Aortic smooth muscle cell (primary cell): ENCODE measurements at places on chromosomes 3 and 15. TPM values are rescaled to one million over a fixed set of nuclear protein-coding genes. Genes with fewer than 3 reads are reported as not detected.

GOLGA8J gene
- 0.06 and 0.13 TPM in 2 replicates for total RNA-seq

TPM1 gene
- 822 and 1,004 TPM in 2 replicates for total RNA-seq

PRRT3 gene
- total RNA-seq = 2.5 and 2.6 TPM in 2 replicates

NCBP2 gene
- 64.5 and 68.2 TPM in 2 replicates for total RNA-seq

SMCO1 gene
- total RNA-seq = not detected in 2 replicates

XCR1 gene
- total RNA-seq = not detected in 2 replicates

PLAAT1 gene
- total RNA-seq = not detected in 2 replicates
